Heart right ventricle (tissue), 16 donors: ENCODE measurements at places on chromosomes 4 and X. TPM values are rescaled to one million over a fixed set of nuclear protein-coding genes. Genes with fewer than 3 reads are reported as not detected.

GRCh38 chrX:25108481-25108880 lies 92.7 kb upstream of the ARX start:
- DNase-seq, result no peak

GRCh38 chrX:77447653-77448569 lies 722 bp downstream of the FGF16 start:
- DNase-seq, result no peak

DNA sequence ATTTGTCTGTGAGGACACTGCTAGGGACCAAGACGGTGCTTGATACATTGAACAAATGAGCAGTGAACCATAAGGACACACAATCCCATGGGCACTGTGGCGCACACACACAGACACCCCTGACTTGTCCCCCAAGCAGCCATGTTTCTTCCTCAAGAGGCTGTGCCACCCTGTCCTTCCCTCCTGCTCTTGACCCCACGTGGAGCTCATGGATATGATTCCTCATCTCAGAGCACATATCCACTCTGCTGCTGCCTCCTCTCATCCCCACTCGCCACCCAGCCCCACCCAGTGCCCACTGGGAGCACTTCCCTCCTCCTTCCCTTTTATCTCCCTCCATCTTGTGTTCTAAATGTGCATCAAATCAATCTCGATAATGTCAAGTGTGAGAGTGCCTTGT lies 102.4 kb downstream of the PARM1 start:
- DNase-seq, result no peak

GRCh38 chr4:6225469-6225868 lies 25.1 kb upstream of the JAKMIP1 start:
- DNase-seq, result no peak

PITX2 gene
- total RNA-seq, result not detected

- no peak for DNase-seq
These were observed 390.8 kb downstream of the HNRNPD start for GRCh38 chr4:81982846-81983540.

FAM9C gene
- 1.00 TPM for total RNA-seq

GRCh38 chr4:186630128-186630527 lies 74.8 kb upstream of the MTNR1A start:
- DNase-seq, result no peak

DNA sequence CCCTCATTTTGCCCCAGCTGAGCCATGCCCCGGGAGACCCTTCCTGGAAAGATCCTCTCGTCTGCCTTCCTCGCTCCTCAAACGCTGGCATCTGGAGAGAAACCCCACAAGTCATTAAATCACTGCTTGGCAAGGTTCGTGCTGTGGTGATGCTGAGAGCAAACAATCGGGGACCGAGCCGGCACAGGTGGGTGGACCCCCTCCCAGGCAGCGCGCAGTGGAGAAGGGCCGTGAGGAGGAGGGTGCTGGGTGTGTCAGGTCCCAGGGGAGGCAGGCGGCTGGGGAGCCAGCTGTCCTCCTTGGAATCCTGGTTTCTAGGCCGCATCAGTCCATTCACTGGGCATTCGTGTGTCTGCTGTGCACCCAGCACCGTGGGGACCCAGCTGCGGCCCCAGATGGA lies 64.9 kb upstream of the PSAPL1 start:
- DNase-seq, result no peak

- DNase-seq, result no peak
These were observed 21.4 kb upstream of the FAM9B start for GRCh38 chrX:9055354-9055753.

DNA sequence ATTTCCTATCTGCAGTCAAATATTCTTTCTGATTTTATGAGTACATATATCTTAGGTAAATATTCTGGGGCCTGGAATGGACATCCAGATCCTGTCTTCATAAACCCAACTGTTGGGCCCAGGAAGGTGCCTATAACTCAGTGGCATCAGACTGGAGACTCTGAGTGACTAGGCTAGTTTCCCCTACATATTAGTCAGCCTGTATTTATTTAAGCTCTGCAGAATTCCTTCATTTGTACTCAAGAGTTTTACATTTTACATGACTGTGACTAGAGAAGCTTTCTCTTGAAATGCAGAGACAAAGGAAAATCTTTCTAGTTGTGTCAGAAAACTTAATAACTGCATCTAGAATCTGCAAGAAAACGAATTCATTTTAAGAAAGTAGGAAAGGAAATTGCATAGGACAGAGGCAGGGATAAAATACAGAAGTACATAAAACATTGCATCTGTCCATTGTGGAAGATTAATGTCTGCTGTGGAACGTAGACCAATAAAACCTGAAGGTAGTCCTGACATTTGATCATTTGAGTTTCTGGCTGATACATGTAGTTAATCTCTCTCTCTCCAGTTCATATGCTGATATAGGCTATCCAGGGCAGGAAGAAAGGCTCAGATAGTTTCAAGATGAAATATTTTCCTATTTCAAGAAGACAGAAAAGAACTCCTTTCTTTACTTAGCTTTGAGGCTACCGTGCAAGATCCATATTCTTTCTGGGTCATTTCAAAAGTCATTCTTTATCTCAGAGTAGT lies 78.2 kb downstream of the OPHN1 start:
- DNase-seq, result no peak

DNA sequence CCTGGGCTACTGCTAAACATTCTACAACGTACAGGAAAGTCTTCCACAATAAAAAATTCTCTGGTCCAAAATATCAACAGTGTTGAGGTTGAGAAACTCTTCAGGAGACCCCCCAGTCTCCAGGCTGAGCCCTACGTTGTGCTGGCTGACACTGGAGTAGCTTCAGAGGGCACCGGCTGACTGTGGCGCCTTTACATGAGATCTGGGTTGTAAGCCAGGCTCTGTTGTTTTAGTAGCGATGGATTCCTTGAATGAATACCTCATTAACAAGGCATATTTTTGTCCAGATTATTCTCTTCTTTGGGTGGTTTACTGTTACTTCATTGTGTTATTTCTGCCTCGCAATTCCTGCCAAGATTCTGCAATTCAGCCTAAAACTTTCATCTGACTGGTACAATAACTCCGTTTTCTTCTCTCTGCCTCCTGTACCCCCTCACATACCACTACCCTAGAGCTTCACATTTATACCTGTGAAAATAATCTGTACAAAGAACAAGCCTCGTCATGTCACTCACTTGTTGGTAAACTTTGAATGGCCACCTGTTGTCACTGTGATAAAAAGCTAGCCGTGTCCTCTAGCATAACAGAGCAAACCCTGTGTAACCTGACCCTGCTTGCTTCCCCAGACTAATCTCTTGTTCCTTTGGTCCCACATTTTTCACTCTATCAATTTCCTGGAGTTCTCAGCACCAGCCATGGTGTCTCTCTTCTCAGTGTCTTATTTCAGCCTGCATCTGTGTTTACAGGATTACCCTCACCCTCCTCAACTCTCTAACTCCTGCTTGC lies 1476.1 kb upstream of the TENM3 start:
- DNase-seq, result no peak

IQCM gene
- not detected for total RNA-seq

DNA sequence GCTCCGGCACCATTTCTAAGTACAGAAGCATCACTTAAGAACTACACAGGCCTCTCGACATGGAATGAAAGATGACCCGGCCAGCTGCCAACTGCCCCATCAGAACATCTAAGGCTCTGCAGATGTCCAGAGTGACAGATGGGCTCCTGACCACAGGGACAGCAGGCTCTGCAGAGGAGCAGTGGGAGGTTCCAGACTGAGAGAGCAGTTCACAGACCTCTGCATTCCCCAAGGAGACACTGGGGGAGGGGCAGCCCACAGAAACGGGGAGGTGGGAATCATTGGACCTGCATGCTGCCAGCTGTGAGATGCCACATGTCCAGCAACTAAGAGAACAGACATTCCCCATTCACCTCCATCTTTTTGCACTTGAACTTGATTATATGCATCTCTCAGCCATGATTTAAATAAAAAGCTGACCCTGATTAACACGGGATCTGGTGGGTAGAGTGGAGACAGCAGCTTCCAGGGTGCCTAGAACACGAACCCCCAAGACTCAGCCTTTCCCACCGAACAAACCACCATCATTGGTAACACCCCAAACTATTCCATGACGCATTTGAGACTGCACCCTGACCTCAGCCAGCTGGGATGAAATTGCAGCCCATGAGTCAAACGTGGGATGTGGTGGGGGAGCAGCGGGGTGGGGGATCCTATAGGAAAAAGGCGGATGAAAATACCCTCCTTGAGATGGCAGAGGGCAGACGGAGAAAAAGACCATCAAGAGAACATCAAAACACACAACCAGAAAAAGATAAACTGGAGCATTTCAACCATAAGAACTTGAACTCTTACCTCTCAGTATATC lies 47.2 kb downstream of the AFAP1 start:
- DNase-seq, result no peak

DNA sequence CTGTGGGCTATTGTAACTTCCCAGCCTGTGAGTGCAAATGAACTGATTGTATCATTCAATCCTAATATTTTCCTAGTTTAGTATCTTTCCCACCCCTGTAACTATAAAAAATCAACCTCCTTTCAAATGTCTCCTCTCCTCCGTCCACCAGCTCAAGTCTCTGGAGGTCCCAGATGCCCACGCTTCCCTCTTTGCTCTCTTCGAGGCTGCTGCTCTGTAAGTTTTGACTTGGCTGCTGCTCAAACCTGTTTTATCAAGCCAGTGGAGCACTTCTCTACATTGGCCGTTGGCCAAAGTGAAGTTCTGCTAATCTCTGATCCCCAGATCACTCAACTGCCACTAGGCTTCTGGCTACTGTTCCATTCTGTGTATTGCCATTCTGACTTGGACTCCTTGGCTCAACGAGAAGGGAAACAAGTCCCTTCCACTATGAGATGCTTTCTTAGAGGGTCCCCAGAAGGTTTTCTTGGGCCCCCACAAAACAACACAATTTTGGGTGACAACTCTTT lies 60.7 kb upstream of the RAPGEF2 start:
- DNase-seq, result peak; percentile 52

DNA sequence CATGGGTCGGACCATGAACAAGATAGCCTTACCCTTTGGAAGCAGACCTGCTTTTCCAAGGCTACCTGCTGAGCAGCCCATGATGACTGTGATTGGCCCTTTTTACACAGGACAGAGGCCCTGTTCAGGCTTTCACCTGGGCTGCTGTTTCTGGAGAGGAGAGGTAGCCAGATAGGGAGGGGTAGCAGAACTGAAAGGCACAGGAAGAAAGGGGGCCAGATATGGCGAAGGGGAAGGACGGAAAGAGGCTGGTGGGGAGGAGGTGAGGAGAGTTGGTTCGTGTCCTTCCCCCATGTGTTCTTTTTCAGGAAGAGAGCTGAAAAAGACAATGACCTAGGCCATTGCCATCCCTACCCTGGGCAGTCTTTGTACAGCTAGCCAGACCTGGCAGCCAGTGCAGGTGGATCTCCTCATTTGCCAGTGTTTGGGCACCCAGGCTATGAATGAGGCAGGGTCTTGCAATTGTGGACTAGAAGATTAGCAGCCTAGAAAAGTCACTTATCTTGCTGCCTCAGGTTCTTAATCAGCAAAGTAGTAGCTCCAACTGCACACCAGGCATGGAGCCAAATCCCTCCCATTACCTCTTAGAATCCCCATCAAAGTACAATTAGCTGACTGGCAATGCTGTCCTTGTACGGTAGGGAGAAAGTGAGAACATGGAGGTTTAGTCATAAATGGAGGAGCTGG lies 139.6 kb downstream of the AMMECR1 start:
- DNase-seq, result no peak

DNA sequence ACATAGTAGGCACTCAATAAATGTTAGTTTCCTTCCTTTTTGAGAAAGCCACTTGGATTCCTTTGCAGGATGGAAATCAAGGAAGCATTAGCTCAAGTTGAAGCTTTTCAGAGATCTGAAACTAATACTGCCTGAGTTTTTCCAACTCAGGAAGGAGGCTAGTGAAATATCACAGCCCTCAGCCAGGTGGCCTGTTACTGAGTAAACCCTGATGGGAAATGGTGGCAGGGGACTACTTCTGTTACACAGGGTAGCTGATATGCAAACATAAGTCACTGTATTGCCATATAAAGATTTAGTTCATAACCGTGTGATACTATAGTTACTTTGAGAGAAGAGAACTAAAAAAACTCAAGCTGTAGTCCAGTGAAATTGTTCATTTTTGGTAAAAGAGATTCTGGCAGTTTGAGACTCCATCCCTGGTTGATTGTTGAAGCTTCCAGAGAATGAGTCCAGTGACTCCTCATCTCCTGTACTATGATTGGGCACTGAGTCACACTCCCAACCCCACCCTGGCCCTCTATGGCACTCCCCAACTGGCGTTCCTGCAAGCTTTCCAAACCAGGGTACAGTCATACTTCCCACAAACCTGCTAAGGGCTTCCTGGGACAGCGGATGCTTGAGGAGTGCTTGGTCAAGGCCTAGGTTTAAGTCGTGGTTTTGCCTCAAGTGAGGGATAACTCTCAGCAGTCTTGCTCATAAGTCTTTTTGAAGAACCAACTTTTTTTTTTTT lies 81.8 kb downstream of the MID1IP1 start:
- no peak for DNase-seq

POU3F4 gene
- total RNA-seq, result not detected
